SIG-M5 (cell line): ENCODE measurements at places on chromosomes 4 and X.

DNA sequence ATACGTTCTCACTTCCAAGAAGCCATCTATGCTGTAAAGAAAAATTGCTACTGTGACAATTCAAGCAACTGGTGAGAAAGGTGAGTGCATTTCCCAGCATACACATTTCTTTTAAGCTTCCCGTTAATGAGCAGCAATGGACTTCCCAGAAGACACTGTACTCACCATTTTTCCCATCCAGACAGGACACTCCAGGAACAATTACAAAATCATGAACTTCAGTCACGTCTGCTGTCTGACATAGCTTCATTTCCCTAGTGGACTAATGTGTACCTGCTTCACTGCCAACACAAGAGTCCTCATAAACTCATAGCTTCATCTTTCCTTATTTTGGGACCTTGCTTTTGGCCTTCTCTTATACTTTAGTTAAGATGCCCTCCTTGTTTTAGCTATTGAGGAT is 156.9 kb downstream of the ENOX2 start:
- DNase-seq, result no peak

DNA sequence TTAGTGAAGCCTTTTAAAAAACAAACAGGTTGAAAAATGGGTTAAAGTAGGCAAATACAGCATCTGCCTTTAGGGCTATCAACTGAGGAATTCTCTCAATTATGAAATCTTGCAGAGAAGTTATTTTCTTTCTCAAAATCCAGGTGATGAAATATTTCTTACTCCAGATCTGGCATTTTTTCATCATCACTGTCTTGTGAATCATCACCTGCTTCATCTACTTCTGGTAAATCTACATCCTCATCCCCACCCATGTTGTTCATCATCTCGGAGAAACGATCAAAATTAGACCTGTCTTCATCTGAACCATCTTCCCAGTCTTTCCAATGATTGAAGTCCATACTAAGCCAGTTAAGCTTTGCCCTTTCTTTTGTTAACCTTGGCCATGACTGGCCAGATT is 33.3 kb upstream of the HPF1 start:
- DNase-seq, result no peak

DNA sequence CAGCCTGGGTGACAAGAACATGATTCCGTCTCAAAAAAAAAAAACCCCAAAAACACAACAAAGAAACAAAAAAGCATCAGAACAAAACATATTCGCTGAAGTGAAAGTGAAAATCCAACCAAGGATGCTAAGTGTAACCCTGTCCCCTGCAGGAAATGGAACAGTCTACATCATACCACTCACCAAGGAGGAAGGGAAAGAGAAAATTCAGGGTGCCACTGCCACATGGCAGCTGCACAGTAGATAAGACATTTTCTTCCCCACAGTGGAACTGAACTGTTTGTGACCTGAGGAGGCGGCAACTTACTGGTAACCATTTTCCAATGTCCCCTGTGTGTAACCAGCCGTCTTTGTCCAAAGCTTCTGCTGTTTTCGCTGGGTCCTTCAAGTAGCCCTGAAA is 28.2 kb upstream of the CENPU start:
- DNase-seq, result no peak

DNA sequence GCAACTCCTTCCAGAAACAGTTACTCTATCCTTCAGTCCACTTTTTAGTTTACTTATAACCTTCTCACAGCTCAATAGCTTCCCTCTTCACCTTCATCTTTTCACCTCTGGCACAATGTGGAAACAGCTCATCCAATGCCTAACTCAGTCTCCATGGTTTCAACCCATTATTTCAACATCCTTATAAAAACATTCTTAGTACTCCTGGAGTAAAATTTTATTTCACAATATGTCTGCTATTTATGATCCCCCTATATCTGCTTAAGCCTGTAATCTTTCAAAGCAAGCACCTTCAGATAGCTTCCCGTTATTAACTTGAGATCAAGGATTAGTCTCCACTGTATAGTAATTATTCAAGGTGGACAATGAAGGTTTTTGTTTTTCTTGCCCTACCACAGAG is 156.3 kb downstream of the GASK1B start:
- DNase-seq, result no peak

DNA sequence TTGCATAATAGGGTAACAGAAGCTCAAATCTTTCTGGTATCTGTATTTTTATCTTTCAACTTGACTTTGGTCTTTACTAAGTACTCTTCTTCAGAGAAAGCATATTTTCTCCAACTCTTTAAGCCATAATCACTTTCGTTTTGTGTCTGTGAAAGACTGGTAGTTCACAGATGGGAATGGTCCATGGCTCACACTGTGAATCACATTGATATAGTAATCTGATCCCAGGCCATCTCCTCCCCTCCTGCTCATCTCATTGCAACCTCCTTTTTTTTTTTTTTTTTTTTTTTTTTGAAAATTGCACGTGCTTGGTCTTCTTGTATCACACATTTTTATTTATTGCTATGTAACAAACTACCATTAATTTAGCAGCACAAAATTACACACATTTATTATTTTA is 694.5 kb upstream of the SLIT2 start:
- DNase-seq, result no peak

- DNase-seq, result no peak
Measured at GRCh38 chr4:949656-950055, 17.4 kb downstream of the TMEM175 start.

- DNase-seq, result no peak
Measured at GRCh38 chr4:149531861-149532260, 283.8 kb downstream of the IQCM start.

GRCh38 chr4:37389967-37390580 is 145.5 kb downstream of the NWD2 start:
- DNase-seq, result peak; percentile 18

- no peak for DNase-seq
Measured at GRCh38 chr4:72341432-72341820, 227.6 kb downstream of the ADAMTS3 start.

DNA sequence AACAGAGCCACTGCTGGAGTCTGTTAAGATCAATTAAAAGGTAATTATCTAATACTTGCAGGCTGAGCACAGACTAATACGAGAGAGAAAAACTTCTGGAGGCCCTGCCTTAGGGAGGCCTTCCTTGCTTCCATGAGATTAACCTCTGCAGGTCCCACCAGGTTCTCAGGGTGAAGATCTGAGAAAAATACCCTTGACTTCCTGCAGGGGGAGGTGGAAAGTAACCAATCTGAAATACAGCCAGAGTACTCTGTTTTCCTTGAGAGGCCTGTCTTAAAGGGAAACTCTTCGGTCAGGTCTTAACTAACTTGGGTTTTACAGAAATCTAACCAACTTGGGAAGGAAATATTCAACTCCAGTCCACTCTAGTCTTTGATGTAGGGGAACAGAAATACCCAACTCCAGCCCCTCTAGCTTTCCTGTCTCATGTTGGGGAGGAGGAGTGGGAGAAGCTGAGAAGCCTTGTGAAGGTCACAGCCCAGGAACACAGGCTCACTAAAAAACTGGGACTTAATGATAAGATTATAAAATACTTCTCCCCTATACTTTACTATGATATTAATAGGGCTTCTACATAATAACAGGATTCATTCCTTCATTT is 77.1 kb downstream of the TBCK start:
- DNase-seq, result no peak

GRCh38 chrX:110758781-110759422 is 36.7 kb downstream of the CHRDL1 start:
- DNase-seq, result no peak

DNA sequence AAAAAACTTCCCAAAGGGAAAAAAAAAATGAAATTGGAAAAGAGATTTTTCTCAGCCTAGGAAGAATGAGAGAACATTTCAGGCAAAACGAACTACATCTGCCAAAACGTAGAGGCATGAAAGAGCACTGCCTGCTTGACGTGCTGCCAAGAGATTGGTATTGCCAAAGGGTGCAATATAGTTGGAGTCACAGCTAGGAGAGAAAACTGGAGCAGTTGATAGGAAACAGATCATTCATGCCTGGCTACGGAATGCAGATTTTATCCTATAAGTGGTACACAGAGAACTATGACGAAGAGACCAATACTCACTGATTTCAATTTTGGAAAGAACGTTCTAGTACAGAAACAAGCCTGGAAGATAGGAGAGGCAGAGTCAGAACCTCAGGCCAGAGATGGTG is 68.4 kb upstream of the IQCM start:
- DNase-seq, result no peak

- no peak for DNase-seq
Measured at GRCh38 chr4:80309294-80310004, 26.1 kb upstream of the CFAP299 start.

- peak; percentile 32 for DNase-seq
Measured at GRCh38 chr4:40149960-40150385, 46.9 kb upstream of the RHOH start.

DNA sequence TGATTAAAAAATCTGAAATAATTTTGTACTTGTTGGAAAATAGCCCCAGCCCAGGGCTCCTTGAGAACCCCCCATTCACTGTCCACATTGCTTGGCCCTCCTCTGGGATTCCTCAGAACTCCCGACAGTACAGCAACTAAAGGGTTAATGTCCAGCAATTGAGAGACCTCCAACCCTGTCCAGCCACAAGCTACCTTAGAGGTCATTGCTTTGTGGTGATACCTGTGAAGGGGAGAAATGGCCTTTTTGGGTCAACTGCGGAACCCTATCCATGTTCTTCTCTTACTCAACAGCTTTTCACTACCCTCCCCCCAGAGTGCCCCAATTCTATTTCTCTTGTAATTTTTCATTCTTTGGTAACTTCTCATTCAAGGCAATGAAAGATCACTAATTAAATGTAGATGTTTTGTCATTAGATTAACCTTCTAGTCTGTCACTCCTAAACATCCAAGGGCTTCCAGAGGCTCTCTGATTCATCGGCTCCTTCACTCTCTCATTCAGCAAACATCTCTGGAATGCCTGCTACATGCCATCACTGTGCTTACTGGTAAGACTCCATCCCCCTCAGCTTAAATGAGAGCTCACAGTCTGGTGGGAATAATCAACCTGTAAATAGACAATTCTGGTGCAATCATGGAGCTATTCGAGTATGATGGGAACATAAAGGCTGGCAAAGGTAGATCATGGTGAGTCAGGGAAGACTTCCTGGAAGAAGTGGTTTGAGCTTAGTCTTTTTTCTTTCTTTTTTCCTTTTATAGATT is 241.4 kb upstream of the PGRMC2 start:
- DNase-seq, result no peak

GRCh38 chrX:138709886-138710791 is 1.4 kb downstream of the FGF13 start:
- no peak for DNase-seq

DNA sequence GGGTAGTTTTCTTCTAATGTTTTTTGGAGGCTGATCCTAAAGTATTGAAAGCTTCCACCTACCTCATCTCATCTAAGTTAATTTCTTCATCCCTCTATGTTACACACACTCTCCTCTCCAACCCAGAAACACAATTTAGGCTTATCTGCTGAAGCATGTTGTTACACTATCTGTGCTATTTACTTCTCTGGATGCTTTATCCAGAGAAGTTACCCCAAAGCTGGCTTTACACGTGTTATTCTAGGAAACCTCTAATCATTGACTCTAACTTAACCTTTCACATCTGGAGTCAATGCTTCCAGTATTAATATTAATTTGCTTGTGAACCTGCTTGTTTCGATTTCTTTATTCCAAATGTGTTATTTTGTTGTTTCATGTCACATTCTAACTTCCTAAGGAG is 87.3 kb upstream of the NMU start:
- DNase-seq, result no peak

DNA sequence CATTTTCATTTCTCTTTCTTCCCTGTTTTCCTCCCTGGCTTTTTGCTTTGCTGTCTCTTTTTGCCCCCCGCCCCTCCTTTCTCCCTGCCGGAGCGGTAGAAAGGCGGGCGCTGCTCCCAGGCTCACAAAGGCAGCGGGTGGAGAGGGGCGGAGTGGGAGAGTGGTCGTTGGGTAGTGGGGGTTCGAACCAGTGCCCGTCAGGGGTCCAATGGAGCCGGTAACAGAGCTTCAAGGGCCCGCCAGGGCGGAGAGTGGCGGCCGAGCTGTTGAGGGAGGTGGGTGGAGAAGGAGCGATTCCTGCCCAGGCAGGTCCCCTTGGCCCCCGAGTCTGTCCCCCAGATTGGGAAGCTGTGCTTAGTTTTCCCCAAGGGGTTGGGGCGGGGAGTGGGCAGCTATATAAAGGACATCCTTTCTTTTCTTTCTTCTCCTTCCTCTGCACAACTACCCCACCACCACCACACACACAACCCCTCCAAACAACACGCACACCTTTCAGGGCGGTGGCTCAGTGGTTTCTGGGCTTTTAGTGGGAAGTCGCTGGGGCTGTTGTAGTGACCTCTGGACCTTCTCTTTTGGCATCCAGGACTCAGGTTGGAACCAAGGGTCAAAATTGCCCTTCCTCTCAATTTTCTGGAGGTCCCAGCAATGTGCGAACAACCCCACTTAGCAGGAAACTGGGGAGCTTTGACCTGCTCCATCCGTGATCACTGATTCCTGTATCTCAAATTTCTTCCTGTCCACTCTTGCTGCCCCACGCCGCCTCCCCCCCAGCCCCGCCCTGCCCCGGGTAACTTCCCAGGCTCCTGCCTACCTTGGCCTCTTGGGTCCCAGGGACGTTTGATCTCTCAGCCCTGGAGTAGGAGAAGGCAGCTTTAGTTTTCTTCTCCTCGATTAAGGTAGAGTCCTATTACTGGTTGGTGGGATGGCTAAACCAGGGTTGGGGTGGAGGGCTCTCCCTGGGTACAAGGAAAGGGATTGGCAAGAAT is 1.9 kb downstream of the EFNB1 start:
- no peak for DNase-seq

DNA sequence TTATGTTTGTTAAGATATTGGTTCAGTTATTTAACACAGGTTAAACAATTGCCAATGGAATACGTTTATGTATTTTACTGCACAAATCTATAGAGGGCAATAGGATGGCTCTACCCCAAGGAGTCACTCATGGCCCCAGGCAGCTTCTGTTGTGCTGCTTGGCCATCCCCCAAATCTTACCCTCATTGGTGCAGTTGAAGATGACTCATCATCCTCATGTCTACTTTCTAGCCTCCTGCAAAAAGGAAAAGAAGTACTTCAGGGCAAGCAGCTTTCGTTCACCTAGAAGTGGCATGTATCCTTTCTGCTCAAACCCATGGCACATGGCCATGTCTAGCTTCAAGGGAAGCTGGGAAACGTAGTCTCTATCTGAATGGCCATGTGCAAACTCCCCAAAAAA is 14.2 kb downstream of the PHOX2B start:
- DNase-seq, result no peak

DNA sequence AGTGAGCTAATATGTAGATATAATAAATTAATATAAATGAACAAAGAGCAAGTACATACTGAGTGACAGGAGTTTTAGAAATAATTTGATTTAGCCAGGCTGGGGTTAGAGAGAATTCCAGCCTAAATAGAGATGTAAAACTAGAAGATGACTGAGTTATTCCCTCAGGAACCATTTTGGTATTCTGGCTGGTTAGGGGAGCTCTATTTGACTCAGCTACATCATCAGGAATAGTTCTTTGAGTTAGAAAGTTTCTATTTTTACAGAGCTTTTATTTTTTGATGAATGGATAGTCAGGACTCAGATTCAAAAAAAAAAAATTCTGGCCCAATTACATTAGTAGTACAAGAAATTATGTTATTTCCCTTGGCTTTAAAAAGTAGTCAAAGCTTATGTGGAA is 180.4 kb upstream of the MID1 start:
- DNase-seq, result no peak
